ENCODE measurements at places on chromosomes 12 and 14.

DNA sequence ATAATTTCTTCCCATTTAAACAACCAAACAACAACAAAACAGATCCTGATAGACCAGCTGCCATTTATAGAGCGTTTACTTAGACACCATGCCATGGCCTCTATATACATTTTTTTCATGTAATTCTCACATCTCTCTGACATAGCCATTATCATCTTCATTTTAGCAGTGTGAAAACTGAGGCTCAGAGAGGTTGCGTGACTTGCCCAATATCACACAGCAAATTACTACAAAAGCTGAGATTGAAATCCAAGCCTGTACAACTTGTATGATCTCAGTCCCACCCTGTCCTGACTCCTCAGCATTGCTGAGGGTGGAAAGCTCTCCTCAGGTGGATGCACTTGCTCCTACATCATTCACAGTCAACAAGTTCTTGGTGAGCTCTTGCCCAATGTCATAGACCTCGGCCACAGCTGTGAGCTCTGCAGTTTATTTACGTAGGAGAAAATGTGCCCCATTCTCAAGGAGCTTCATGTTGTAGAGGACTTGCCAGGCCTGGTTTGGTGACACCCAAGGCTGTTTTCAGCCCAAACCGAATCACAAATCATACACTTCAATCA lies 55.5 kb downstream of the CRACR2A start:
- DNase-seq: no peak

DNA sequence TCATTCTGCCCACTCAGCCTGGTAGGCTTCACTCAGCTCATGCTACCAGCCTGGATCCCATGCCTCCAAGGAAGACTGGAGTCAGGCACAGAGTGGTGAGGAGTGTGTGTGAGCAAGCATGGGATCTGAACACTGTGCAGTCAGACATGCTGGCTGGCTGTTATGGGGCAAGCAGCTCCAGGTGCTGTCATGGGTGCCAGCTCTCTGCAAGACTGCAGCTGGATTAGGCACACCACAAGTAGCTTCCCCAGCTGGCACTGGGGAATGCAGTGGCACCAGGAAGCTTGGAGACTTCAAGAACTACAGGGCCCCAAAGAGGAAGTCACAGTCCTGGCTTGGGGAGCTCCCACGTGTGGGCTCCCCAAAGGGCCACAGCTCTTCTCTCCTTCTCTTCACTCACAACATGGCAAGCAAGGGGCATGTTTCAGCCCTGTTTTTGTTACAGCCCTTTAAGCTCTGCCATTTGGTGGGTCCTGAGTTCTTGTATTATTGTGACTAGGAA lies 202.5 kb downstream of the VRK1 start:
- no peak for DNase-seq

- no peak for DNase-seq
These were observed 602 bp downstream of the CHFR start for GRCh38 chr12:132886529-132887477.

DNA sequence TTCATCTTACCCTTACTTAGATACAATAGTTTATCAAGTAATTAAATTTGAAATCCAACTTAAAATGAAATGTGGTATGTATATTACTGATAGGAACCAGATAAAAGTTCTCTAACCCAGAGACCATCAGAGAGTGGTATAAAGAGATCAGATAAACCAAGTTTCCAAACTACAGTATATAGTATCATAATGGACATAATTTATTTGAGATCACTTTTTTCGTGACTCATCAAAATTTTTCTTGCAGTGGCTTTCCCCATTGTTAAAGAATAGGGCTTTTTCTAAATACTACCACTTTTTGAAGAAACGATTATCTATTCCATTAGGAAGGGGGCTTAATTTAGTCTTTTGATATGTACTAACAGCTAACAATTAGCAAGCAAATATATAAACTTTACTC lies 15.2 kb upstream of the HSPA2 start:
- no peak for DNase-seq

DNA sequence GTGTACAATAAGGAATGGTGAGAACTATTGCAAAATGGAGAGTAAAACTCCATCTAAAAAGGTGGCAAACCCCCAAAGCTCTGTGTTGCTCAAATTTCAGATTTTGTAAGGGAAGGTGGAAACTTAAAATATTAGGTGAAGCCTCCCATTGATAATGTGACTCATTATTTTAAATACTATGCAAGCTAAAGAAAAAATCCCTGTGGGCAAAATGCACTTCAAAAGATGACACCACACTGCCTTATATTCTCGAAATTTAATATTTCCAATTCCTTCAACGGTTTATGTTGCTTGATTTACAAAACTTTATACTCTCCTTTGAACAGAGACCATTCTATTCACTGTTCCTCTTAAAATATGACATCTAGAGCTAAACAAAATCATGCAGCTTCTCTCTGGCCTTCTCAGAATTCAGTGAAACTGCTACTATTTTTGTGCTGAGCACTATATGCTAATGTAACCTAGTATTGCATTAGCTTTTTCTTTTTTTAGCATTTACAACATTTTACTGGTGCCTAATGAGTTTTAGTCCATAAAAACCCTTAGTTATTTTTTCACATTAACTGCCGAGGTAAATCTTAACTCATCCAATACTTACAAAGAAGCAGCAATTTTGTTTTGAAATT lies 297.7 kb downstream of the SYT1 start:
- DNase-seq: no peak

DNA sequence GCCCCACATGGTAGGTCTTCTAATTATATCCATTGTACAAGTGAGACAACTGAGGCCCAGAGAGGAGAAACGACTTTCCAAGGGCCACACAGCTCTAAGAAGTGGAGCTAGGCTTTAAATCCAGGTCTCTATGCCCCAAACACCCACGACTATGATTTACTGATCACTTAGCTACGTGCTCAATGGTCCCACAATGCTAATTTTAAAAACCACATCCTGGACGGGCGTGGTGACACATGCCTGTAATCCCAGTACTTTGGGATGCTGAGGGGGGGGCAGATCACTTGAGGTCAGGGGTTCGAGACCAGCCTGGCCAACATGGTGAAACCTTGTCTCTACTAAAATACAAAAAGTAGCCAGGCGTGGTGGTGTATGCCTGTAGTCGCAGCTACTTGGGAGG lies 8.4 kb upstream of the MLEC start:
- no peak for DNase-seq

DNA sequence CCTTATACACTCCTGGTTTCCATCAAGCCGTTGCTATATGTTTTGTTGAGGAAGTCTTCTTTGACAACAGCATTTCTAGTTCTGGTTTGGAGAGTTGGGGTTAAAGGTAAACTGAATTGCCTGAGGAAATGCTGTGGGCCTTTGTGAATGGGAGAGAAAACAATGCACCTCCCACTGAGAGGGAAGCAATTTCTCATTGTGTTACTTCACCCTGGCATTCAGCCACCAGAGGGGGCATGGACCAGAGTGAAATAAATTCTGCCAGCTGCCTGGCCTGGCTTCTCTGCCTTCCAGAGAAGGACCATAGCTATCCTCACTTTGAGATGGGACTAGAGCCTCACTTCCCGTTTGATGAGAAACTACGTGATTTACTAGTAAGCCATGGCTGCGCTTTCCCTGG lies 475.3 kb downstream of the EGLN3 start:
- DNase-seq: no peak

DNA sequence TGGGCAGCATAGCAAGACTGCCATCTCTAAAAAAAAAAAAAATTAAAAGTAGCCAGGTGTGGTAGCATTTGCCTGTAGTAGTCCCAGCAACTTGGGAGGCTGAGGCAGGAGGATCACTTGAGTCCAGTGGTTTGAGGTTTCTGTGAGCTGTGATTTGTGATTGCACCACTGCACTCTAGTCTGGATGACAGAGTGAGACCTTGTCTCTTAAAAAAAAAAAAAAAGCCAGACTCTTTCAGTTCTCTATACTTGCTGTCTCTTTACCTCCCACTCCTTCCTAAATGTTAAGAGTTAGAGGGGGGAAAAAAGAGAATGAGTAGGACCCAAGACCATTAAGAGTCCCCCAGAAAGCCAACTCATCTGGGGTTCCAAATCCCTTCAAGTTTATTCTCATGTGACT lies 17.8 kb downstream of the EIF2S1 start:
- no peak for DNase-seq

- DNase-seq: no peak
These were observed 299.6 kb downstream of the PCNX1 start for GRCh38 chr14:71206766-71207371.

GRCh38 chr12:111175396-111176094 lies 193.3 kb downstream of the PHETA1 start:
- DNase-seq: no peak

- DNase-seq: no peak
These were observed 193.5 kb upstream of the CNOT2 start for GRCh38 chr12:70049596-70050360.

GRCh38 chr12:15193946-15194345 lies 27.3 kb downstream of the RERG start:
- DNase-seq: no peak

Measured in activated CD4-positive, alpha-beta T cell treated with anti-CD3 and anti-CD28 coated beads for 1 hour (primary cell).